ENCODE measurements at places on chromosomes 12 and 14.

- DNase-seq, result no peak
These were observed 1.7 kb downstream of the WNT1 start for GRCh38 chr12:48979602-48980388.

- DNase-seq, result no peak
These were observed 8.7 kb downstream of the MMP17 start for GRCh38 chr12:131836714-131837397.

GRCh38 chr14:68757618-68758081, 35.2 kb downstream of the ZFP36L1 start:
- no peak for DNase-seq

DNA sequence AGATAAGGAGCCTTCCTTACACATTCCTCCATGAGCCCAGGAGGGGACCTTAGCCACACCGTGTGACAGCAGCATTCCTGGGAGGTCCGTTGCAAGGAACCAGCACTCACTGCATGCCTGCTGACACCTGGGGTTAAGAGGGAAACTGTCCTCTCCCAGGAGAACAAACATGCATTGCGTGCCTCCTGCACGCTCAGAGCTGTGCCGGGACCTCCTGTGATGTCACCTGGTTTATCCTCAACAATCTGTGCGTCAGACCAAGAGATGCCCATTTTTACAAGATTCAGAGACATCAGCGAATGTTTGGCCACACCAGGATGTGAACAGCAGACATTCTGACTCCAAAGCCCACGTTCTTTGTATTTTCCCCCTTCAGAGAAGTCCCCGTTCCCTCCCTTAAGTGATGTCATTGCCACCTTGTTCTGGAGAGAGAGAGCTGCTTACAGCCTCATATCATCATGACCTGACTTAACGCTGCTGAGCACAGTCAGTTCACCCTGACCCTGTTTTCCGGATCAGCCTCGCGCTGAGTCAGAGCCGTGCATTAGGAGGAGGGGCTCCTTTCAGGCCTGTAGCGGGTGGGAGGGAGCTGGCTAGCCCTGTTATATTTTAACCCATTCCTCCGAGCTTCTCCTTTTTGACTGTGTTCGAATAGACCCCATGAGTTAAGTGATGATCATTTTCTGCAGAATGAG, 36.2 kb downstream of the TMEM120B start:
- no peak for DNase-seq

GRCh38 chr12:114166362-114166761, 200.2 kb upstream of the RBM19 start:
- no peak for DNase-seq

- no peak for DNase-seq
These were observed 83.7 kb downstream of the NOC4L start for GRCh38 chr12:132227782-132228475.

GRCh38 chr14:44309331-44309730, 197.8 kb downstream of the FSCB start:
- DNase-seq, result no peak

DNA sequence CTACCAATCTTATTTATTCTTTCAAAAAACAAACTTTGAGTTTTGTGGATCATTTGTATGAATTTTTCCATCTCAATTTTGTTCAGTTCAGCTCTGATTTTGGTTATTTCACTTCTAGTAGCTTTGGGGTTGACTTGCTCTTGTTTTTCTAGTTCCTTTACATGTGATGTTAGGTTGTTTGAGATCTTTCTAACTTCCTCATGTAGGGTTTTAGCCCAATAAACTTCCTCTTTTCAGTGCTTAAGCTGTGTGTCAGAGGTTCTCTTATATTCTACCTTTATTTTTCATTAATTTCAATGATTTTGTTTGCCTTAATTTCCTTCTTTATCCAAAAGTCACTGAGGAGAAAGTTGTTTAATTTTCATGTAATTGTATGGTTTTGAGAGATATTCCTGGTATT, 860.4 kb upstream of the FBXO33 start:
- no peak for DNase-seq

- no peak for DNase-seq
These were observed 13.8 kb upstream of the OR9K2 start for GRCh38 chr12:55112378-55112875.

- no peak for DNase-seq
These were observed 17.8 kb upstream of the HIF1A start for GRCh38 chr14:61677479-61677878.

DNA sequence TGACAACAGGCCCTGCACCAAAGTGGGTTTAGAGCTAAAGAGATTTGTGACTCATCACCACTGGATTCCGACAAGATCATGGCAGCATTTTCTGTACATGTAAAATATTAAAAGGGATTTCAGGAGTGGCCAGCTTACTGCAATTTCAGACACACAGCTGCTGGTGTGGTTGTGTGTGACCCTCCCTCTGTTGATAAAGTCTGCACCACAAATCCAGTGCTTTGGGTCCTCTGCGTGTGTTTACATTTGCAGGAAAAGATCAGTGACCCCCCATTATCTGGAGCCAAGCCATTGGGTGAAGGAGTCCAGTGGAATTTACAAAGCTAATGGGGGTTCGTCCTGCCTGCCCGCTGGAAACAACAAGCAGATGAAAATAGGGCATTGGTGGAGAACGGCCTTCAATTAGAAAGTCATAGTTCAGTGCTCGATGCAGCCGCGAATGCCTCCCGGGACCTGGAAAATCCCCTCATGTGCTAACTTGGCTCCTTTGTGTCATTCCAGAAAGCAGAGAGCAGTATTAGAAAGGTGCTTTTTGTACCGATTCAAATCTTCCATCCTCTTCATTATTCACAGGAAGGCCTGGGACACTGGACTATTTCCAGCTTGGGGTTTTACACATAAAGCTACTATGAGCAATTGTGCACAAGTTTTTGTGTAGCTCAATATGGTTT, 188.5 kb upstream of the TMEM132C start:
- no peak for DNase-seq

DNA sequence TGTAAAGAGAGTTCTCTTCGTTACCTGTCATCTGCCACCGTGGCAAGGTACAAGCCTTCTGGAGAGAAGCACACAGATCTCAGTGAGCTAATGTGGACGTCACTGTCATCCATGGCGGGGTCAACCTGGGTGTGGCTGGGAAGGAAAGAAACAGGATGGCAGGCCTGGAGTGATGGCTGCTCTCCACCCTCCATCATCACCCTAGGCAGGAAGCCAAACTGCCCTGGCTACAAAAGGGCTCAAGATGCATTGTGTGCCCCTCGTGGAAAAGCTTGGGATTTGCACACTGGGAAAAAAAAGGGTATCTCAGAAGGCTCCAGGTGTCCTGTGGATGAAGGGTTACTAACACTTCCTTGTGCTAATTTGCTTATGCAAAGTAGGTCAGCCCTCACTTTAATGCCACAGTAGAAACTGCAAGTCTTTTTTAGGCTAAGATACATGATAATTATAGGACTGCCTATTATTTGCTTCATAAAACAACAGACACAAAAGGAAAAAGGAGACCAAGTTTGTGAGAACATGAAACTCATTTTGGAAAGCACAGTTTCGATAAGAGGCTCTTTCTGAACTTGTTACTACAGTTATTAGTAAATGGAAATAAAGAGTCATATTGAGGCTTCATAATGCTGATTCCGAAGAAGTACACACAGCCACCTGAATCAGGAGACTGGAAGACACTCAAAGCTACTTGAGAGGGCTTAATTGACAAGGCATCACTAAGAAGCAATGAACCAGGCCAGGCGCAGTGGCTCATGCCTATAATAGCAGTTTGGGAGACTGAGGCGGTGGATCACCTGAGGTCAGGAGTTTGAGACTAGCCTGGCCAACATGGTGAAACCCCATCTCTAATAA, 18.9 kb downstream of the RFC5 start:
- no peak for DNase-seq

- no peak for DNase-seq
These were observed 41.6 kb downstream of the LRRC9 start for GRCh38 chr14:59961518-59962062.

DNA sequence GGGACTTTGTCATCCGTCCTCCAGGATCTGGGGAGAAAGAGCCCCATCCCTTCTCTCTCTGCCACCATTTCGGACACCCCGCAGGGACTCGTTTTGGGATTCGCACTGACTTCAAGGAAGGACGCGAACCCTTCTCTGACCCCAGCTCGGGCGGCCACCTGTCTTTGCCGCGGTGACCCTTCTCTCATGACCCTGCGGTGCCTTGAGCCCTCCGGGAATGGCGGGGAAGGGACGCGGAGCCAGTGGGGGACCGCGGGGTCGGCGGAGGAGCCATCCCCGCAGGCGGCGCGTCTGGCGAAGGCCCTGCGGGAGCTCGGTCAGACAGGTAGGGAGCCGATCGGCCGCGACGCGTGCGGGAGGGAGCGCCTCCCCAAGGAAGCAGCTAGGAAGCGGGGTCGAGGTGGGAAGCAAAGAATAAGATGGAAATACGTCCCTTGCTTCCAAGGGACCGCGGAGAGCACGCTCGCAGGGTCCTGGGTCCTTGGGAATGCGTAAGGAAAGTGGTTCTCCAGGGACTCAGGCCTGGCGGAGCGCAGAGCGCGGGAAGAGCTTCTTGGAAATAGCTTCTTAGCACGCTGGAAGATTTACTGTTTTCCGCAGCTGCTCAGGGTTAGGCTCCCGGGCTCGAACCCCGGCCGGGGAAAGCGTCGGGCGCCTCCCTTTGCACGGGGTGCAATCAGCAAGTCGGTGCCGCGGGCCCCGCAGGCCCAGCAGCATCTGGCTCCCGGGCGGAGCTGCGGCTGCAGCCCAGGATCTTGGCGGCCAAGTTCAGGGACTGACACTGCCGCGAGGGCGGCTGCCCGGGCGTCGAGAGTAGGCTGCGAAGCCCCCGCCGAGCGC, 457 bp downstream of the SOCS2 start:
- peak; percentile 78 for DNase-seq

DNA sequence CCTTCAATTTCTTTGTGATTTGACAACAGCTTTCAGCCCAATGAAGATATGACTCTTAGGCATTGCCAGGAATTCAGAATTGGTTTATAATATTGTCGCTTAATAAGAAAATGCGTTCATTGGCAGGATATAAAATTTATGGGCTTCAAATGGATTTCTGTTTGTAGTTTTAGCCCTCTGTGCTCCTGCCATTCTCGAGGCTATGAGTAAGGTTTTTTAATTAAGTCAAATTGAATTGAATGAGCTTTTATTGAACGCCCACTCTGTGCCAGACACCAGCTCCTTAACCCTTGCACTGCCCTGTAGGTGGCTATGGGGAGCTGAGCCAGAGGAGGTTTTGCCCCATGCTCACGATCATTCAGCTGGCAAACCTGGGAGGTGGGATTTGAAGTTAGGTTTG, 115.1 kb downstream of the SLC25A47 start:
- no peak for DNase-seq

- no peak for DNase-seq
These were observed 420.9 kb upstream of the ATP2B1 start for GRCh38 chr12:90129366-90130030.

GRCh38 chr14:102203382-102203781, 63.7 kb downstream of the WDR20 start:
- no peak for DNase-seq

GRCh38 chr14:28083389-28083788, 683.2 kb upstream of the FOXG1 start:
- no peak for DNase-seq

DNA sequence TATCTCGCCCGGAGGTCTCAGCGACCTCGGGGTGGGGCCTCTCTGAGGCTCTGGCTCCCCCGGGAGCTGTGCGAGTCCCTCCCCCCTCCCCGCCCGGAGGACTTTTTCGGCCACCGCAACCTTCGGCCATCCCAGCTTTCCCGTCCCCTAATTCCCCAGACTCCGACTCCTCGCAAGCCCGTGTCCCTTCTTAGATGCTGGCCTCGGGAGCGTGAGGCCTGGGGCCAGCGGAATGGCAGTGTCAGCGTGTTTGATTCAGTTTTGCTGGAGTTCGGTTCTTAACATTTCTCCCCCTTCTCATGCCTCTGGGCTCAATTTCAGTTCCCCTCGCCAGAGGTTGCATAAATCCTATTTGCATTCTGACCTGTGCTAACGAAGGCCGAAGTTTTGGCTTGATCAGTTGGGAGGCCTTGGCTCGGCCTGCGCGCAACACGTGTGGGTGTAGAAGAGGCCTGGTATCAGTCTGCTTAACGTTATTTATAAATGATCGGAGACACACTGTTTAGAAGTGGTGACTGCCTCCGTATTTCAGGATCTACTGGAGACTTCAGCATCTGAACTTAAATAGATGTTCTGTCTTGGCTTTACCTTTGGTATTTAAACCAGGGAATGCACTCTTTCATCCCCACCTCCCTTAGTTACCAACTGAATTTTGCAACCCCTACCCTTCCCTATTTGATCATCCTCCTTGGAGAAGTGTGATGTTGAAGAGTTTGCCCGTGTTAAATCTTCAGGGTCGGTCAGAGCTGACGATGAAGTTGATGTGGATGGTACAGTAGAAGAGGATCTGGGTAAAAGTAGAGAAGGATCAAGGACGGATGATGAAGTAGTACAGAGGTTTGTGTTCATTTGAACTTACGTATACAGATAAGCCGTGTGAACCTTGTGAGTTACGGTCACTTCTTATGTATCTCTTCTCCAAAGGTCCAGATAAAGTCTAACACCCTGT, 851 bp downstream of the HSP90B1 start:
- peak; percentile 76 for DNase-seq

DNA sequence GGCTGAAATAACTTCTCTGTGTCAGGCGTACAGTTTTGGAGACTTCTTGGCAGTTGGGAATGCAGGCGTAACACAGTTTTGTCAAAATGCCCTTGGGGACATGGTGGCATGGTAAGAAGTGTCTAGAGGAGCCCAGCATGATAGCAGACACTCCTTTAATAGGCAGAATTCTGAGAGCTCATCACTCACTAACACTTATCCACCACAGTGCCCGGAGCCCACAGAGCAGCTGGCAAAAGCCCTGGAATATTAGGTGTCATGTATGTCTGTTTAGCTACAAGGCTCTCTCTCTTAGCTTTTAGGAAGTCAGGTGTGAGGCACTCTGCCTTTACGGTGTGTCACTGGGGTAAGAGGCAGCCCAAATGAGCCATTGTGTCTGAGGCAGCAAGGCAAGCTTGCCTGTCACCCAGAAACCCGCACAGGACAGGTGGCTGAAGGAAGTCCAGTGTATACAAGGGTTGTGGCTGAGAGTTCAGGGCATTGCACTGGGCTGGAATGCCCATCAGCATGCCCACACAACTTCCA, 96.3 kb downstream of the ESRRB start:
- no peak for DNase-seq

- DNase-seq, result no peak
These were observed 14.8 kb downstream of the BATF start for GRCh38 chr14:75537071-75537470.

DNA sequence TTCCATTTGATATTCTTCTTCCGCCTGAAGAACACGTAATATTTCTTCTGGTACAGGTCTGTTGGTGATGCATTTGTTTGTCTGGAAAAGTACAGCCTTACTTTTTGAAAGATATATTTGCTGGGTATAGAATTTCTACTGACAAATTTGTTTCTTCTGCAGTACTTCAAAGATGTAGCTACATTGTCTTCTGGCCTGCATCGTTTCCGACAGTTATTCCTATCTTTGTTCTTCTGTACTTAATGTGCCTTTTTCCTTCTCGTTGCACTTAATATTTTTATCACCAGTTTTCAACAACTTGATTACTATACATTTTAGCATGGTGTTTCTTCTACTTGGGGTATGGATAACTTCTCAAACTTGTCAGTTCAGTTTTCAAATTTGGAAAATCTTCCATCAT, 47.1 kb downstream of the SENP1 start:
- no peak for DNase-seq

- DNase-seq, result no peak
These were observed 50.8 kb downstream of the TTLL5 start for GRCh38 chr14:75711796-75712211.

- no peak for DNase-seq
These were observed 174.4 kb downstream of the TMEM121 start for GRCh38 chr14:105700622-105701288.

All from coronary artery (tissue), 2 donors.